ENCODE measurements at places on chromosomes 3 and 15.
A peak's percentile ranks its signal among the peaks of the same experiment; 100 is the strongest.

DNA sequence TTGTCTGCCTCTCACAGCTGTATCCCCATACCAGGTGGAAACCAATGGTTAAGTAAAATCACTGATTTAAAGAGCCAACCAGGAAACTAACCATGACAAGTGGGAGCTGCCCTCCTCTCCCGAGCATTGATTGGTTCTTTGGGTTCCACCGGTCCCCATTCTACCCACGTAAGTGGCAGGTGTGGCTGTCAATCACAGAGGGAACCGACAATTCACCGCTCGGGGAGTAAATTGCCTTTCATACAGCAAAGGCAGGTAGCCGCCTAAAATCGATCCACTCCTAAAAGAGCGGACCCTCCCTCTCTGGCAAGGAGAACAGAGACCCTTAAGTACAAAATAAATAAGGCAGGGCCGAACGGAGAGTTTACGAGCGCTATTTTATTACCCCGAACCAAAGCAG is 1.2 kb downstream of the ERC2 start:
- no peak for DNase-seq

DNA sequence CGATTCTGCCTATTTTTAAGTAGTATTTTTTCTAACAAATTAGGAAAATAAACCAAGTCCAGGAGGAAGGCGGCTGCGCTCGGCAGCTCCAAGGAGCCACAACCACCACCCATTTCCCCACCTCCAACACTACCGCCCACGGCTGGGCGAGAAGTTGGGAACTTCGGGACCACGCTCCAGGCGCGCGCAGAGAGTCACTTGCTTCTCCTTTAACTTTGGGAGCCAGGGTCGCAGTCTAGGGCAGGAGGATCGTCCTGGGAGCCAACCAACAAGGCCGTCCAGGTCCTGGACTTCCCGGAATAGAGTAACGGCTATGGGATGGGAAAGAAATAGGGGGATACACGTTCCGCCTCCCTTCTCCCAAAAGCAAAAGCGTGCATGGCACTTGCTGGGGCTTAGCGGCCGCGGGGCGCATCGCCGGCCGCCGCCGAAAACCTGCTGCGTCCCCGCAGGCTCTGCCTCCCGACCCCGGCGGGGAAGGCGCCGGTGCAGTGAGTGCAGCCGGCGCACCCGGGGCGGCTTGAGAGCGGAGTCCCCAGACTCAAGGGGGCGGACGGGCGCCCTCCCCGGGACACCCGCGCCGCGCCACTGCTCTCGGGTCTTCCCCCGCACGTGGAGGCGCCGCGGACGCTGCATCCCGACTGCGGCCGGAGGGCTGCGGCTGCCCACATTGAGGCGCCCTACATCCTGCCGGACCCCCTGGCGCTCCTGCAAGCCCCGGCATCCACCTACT is 699 bp downstream of the MEGF11 start:
- DNase-seq = no peak

- DNase-seq = no peak
These were observed 452.0 kb upstream of the MCTP2 start for GRCh38 chr15:93779341-93779740.

DNA sequence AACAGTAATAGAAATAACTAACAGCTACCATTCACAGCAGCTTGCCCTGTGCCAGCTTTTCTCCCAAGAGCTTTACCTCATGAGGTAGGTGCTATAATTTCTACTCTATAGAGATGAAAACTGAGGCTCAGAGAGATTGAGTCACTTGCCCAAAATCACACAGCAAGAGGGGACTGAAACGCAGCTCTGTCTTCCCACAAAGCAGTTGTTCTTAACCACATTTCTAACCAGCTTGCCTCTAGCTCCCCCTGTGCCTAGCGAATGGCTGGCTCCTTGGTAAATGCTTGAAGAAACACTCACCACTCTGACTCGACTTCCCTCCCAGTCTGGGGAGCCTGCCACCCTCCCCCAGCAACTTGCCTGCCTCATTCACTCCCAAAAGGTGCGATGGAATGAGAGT is 15.6 kb upstream of the TMEM40 start:
- no peak for DNase-seq

GRCh38 chr3:39982665-39983357 is 173.4 kb downstream of the MYRIP start:
- DNase-seq = no peak

GRCh38 chr3:126752303-126753190 is 48.5 kb downstream of the CHCHD6 start:
- peak; percentile 8 for DNase-seq

- no peak for DNase-seq
These were observed 419.6 kb downstream of the DIPK2A start for GRCh38 chr3:144391236-144391635.

GRCh38 chr3:159607856-159608255 is 380.8 kb upstream of the IL12A start:
- no peak for DNase-seq

GRCh38 chr15:90413411-90414379 is 25.7 kb downstream of the IQGAP1 start:
- no peak for DNase-seq

DNA sequence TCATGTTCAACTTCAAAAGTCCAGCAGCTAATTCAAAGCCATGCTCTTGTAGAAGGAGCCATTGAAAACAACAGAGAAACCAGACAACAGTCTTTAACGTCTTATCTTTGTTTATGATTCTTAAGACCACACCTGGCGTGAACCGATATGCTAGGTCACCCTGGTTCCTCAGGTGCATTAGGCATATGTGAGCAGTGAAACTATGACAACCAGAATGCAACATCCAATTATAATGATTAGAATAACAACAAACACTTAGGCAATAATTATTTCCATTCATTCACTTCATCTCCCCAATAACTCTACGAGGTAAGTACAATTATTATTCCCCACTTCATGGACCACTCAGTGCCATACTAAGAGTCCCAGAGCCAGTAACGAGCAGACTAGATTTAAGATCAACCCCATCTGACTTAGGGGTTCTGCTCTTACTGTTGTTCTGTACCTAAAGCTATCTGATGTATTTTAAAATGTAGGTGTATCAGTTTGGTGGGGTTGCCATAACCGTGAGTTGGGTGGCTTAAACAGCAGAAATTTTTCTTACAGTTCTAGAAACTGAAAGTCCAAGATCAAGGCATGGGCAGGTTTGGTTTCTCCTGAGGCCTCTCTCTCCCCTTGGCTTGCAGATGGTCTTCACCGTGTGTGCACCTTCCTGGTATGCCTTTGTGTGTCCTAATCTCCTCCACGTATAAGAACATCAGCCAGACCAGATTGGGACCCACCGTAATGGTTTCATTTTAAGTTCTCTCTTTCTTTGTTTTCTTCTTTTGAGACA is 997.8 kb upstream of the CFAP20DC start:
- no peak for DNase-seq

DNA sequence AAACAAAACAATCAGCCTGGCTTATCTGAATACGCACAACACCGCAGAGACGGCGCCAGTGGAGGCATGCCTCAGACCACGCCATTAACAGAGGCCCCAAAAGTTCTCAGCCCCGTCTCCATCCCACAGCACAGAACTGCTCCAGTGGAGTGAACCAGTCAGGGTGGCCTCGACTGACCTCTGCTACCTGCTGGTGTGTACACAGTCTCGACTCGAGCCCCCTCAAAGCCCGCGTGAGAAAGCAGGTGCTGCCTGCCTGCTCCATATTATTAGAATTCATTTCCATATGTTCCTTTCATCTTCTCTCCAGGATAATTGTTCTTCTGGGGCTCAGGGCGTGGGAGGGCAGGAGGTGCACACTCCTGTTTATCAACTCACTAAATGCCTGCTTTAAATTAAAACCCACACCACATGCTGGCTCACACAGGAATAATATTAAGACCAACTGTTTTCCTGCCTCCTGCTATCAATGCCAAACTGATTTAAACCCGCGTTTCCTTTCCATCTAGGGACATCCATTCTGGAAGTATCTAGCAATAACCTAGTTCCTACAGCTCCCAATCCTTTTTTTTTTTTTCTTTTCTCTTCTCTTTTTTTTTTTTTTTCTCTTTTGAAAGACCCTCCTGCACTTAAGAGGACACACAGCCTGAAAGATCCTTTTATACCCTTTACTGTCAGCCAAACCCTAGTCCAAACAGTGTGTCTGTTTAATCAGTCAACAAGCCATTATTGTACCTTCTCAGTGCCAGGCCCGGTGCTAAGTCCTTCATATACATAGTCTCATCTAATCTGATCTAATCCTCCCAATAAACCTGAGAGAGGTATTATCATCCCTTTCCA is 101.2 kb downstream of the TLE3 start:
- no peak for DNase-seq

- DNase-seq = no peak
These were observed 523 bp downstream of the VILL start for GRCh38 chr3:37991109-37991508.

- no peak for DNase-seq
These were observed 5.1 kb upstream of the ZSCAN2 start for GRCh38 chr15:84595660-84596059.

DNA sequence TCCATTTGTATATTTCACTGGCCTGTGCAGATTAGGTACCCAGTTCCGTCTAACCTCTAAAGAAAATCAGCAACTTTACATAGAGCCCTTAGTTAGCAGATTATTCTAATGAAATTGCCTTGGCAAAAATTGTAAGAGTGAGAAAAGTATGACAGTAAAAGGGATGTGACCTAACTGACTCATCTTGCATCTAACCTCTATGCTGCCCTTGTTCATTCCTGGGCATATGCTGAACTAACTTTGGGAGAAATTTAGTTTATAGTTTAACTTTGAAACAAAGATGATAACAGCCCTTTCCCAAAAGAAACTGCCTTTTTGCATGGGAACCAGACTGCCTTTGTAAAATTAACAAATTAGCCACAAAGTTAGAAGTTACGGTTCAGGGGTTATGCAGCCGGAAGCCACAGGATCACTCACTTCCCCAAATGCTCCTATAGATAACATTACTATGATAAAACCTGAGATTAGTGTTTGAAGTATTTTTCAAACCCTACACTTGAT is 839.8 kb upstream of the ALCAM start:
- DNase-seq = no peak

DNA sequence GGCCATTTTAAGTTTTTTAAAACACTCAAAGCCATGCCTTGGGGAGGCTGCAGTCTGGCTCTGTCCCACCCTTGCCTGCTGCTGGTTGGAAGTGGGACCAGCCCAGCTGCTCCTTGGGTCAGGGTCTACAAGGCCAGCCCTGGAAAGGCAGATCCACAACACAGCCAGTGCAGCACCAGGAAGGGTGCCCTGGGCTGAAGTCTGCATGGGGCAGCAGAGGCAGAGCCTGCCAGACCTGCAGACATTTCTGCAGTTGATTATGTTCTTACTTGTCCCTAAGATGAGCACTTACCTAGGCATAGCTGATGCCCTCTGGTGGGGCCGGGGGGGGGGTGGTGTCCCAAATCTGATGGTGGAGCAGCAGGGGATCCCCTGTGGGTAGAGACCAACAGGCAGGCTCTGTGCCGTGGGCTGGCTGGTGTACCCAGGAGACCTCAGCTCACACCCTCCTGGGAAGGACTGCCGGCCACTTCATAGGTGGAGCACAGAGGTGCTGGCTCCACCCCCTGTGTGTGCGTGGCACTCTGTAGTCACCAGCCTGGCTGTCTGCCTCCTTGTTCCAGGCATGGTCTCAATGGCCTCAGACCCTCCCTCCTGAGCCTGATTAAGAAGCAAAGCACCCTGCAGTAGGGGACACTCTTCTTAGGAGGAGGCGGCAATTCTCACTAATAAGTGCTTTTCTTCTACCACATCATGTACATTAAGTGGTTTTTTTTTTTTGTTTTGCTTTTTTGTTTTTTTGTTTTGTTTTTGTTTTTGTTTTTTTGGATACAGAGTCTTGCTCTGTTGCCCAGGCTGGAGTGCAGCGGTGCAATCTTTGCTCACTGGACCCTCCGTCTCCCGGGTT is 97.4 kb upstream of the KLF13 start:
- no peak for DNase-seq

DNA sequence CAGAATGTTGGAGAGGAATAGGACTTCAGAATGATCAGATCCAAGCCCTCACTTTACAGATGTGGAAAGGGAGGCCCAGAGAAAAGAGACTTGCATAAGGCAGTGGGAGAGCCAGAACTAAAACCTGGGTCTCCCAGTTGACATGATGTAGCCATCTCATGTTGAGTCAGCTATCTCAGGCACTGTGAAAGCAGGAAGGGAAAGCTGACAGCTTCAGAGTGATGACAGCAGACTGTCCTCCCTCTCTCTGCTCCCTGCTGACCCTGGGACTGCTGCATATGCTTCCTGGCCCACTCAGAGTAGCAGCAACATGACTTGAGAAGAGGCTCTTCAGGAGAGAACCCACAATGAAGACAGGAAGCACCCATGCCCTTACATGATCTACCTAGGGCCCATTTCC is 14.7 kb downstream of the FHIT start:
- DNase-seq = no peak

DNA sequence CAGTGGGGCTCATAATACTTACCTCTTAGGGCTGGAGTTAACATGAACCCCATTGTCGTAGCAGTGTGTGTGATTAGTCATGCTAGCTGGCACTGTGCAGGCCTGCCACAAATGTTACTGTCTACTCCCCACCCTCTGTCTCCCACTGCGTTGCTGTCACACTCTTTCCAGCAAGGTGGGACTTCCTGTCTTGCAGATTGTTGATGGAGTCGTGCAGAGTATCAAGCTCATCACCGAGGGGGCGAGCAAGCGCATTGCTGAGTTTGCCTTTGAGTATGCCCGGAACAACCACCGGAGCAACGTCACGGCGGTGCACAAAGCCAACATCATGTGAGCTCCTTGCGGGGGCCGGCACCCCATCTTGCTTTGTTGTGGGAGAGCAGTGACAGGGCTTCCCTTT is 12.9 kb downstream of the IDH3A start:
- peak; percentile 41 for DNase-seq

DNA sequence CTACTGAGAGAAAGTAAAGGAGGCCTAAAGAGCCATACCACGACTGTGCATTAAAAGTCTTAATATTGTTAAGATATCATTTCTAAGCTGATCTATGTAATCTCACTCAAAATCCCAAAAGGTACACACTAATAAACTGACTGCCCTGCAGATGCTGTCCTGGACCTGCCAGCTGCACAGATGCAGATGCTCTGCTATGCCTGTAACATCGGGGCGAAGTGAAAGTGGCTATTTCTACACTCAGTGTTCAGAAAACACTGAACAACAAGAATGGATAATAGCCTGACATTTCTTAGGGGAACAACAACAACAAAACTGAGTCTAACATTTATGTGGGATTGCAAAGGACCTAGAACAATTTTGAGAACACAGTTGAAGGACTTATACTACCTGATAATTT is 31.9 kb downstream of the RAD18 start:
- DNase-seq = no peak

GRCh38 chr3:54311211-54311747 is 188.9 kb downstream of the CACNA2D3 start:
- DNase-seq = no peak

GRCh38 chr3:46702246-46703012 is 1.2 kb downstream of the TMIE start:
- DNase-seq = no peak

- DNase-seq = no peak
These were observed 14.1 kb downstream of the LOXL1 start for GRCh38 chr15:73940061-73940981.

GRCh38 chr3:120683671-120684301 is 1.7 kb upstream of the HGD start:
- no peak for DNase-seq

GRCh38 chr3:31573036-31573779 is 40.5 kb downstream of the STT3B start:
- DNase-seq = no peak

- no peak for DNase-seq
These were observed 154.2 kb upstream of the SMAD3 start for GRCh38 chr15:66911131-66911700.

Data from activated CD4-positive, alpha-beta T cell treated with anti-CD3 and anti-CD28 coated beads, Interleukin-2, amount 50 U/mL, for 4 hours (primary cell).